ENCODE measurements at places on chromosomes 6 and 20.
A peak's percentile ranks its signal among the peaks of the same experiment; 100 is the strongest.

GRCh38 chr6:92341201-92341600 lies 1078.2 kb downstream of the EPHA7 start:
- DNase-seq: no peak

DNA sequence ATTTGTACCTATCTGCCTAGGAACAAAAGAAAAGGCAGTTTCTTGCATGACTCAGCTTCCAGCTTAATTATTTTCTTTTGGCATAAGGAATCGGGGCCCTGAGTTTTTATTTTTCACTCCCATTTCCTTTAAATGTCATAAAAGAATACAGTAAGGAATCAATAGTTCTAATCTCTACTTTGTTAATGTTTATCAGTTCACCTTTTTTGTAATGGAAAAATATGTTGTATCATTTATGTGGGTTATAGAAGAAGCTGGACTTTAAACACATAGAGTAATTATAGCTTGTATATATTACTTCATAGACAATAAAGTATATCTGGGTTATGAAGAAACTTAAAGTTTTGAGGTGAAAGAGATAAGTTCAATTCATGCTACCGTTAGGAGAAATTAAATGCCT lies 1214.8 kb upstream of the GJE1 start:
- DNase-seq: no peak

- no peak for DNase-seq
Observed at GRCh38 chr6:12958052-12958706, 241.6 kb downstream of the PHACTR1 start.

GRCh38 chr6:126367849-126368248 lies 27.9 kb downstream of the CENPW start:
- DNase-seq: no peak

- no peak for DNase-seq
Observed at GRCh38 chr6:10505529-10505928, 15.6 kb upstream of the GCNT2 start.

- no peak for DNase-seq
Observed at GRCh38 chr6:39411465-39411864, 89.0 kb upstream of the KCNK16 start.

DNA sequence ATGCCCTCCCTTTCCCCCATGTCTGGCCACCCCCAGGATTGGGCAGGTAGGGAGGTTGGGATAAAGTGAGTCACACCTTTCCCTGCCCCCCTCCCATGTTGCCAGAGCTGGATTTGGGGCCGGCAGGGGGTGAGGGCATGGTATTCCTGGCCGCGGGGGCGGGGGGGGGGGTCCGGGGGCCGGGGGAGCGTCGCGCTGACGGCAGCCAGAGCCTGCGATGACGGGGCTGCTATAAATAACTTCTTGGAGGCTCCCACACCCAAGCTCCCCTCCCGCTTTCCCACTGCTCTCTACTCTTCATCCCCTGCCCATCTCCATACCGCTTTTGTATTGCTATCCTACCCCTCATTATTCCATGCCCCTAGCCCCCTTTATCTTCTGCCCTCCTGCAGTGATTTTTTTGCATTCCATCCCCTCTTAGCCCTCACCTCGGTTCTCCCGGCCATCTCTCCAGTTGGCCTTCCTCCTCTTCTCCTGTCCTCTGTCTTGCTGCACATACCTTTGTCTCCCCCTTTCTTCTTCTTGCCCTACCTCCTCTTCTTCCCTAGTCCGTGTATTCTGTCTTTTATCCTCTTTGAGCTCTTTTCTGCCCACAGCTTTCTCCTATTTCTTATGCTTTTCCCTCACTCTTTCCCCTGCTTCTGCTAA lies 13.8 kb downstream of the SYNGAP1 start:
- no peak for DNase-seq

GRCh38 chr6:17638212-17638715 lies 38.2 kb downstream of the FAM8A1 start:
- DNase-seq: no peak

- DNase-seq: no peak
Observed at GRCh38 chr20:25032478-25033264, 25.3 kb downstream of the ACSS1 start.

- DNase-seq: no peak
Observed at GRCh38 chr6:94501516-94501915, 1075.8 kb upstream of the MANEA start.

GRCh38 chr20:35290186-35290886 lies 1.9 kb downstream of the FAM83C start:
- no peak for DNase-seq

DNA sequence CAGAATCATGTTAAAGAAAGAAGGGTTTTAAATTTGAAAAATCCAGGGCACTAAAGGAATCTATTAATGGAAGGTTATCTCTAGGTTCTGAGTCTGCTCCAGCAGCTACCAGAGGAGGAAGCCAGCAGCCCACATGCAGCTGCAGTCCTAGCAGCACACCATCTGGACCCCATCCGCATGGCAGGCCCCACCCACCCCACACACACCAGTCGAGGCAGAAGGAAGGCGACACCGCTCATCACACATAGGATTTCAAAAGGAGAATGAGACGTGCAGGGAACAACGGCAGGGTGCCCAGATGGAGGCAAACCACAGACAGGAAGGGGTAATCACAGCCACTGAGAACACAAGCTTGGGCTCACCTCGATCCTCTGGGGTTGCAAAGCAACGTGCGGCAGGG lies 78.9 kb downstream of the GINS1 start:
- no peak for DNase-seq

- DNase-seq: no peak
Observed at GRCh38 chr6:32825966-32826365, 9.2 kb upstream of the HLA-DOB start.

DNA sequence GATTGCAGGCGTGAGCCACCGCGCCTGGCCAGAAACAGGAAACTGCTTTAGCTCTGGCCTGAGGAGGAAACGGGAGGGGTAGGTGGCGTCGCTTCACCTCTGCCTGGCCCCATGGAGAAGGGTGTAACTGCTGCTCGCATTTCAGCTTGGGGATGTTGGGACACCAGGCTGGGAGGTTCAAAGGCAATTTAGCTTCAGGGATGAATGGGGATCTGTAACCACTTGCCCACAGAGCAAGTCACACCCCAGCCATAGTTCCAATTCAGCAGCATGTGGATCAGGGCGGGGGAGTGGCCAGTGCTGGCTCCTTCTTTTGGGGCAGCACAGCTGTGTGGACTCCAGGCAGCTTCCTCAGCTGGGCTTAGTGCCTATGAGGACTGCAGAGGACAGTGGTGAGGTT lies 34.8 kb upstream of the NUP153 start:
- DNase-seq: no peak

GRCh38 chr6:10537726-10538125 lies 16.6 kb downstream of the GCNT2 start:
- no peak for DNase-seq

DNA sequence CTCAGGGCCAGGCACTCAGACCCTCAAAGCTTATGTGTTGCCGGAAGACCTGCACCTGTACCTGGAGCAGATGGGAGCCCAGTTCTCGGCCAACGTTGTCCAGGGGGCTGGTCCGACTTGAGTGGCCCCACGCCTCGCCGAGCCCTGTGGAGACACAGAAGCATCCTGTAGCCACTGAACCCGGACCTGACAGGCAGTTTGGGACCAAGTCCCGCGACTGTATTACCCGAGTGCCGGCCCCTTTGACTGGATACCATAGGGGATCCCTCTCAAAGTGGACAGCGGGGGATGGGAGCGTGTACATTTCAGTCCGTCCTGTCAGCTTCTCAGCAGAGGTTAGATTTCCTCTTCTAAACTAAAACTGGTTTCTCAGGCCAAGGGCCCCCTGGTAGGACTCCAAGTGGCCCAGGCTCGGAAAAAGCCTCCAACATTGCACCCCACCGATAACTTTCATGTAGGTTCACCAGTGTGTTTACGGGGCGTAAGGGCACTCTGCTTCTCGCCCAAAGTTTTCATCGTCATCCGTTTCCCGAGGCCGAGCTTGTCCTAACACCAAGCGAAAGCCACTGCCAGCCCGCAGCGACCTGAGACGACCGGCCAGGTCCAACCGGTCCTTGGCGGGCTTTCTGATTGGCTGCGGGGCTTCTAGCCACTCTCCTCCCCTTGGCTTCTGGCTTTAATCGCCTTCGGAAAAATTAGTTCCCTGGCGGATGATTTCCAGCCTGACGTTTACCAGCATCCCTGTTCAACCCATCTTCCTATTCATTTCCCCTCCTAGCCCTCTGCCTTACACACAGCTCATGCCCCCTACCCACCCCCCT lies 10.8 kb downstream of the SIM1 start:
- DNase-seq: no peak

DNA sequence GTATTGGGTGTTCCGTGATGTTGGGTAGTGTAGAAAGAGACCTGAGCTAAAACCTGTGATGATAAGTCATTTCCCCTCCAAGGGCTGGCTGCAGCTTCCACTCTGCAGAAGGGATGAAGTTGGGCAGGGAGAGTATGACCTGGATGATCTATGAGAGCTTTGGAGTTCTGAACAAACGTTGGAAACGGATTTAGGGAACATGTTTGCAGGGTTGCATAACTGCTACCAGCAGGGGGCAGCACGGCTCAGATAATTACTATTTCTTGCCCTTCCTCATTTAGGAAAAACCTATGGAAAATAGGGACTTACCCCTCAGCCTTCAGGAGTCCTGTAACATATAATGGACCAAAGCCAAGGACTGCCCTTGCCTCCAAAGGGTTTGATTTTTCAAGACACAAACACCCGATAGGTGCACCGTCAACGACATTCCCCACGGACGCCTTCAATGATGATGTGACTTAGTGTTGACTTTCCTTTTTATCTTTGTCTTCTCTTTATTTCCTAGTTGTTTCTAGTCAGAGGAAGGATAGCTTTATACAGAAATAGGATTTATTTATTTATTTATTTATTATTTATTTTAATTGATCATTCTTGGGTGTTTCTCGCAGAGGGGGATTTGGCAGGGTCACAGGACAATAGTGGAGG lies 164.9 kb upstream of the SASH1 start:
- DNase-seq: peak; percentile 7

DNA sequence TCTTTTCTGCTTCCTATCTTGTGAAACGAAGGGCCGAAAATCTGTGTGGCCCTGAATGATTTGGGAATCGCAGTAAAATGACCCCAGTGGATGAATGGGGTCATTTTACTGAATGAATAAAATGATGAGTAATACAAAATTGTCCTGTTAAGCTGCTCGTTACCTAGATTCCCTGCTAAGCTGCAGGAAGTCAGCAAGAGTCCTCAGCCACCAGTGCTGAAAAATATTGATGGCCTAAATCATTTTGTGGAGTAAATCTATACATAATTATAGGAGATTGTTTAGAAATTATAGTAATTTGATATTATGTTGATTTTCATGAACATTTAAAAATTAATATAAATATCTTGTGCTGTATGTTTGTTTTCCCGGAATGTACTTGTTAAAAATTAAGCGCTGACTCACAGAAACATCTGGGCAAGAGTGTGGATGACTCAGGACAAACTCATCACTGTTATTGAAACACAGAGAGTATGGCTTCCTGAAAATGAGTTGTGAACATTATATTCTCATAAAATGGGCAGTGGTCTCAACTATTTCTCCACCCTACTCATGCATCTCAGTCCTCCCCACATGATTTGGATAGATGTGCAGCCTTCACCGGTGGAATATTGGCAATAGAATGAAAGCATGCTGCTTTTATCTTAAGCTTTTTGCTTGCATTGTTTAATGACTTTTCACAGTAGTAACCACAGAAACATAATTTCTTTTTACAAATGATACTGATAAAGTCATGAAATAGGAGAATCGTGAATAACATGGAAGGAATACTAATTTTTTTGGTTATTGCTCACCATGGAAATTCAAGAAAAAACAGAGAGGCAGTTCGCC lies 36.2 kb upstream of the RGS17 start:
- DNase-seq: no peak

GRCh38 chr6:44599672-44600071 lies 212.2 kb downstream of the CDC5L start:
- DNase-seq: no peak

DNA sequence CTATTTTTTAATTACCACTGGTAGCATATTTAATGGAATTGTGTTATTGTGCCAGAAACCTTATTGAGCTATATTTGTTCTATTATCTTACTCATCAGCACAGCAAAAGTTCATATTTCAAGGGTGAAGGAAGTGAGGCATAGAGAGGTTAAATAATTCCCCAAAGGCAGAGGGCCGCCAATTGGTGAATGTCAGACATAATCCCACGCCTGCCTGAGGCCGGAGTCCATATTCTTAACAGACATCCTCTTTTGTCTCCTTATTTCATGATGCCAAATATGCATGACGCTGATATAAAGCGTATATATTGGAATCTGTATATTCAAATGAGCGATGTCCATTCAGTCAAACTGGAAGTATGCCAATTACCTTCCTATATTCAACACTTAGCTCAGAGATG lies 505.0 kb upstream of the SLC35B3 start:
- DNase-seq: no peak

GRCh38 chr6:37122861-37123260 lies 47.1 kb upstream of the PIM1 start:
- no peak for DNase-seq

DNA sequence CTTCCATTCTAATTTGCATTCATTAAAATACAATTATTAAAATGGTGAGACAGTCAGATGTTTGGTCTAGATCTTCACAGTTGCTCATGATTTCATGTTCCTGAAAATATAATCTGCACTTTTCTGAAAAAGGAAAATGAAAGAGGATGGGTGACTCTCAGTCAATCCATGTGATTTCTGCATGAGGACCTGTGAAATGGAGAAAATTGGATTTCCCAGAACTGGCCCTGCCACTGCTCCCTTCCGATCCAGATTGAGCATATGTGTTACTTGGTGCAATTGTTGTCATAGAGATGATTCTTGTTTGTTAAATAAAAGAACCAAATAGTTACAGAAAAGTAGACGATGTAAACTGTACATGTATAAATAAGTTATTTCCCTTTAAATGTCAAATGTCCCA lies 37.4 kb downstream of the HAO1 start:
- no peak for DNase-seq

DNA sequence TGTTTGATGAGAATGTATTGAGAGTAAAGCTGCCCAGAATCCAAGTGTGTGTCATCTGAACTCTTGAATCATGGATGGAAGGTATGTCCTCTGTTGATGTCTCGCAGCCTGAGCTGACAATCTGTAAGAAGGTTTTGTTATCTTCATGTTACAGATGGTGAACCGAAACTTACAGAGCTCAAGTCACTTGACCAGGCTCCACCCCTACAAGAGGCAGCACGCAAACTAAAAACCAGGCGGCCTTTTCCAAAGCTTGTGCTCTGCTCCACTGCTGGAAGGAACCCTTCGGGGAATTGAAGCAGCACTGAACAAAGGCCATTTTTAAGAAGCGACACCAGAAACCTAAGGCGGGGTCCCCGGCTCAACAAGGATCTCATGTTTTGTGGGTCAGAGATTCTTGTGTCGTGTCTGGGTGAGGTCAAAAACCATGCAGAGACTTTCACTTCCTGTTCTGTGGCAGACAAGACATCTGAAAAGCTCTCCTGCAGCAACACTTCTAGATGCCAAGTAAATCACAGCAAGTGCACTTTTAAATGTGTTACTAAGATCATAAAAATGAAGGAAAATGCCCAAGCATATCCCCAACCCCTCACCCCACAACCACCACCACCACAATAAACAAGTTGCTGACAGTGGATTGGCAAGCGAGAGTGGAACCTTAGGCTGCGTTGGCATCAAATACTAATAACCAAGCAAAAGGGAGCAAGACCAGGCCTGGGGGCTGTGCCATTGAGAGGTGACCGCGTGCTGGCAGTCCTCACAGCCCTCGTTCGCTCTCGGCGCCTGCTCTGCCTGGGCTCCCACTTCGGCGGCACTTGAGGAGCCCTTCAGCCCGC lies 27.3 kb downstream of the NQO2 start:
- DNase-seq: peak; percentile 9

GRCh38 chr20:37072293-37073196 lies 23.3 kb downstream of the RBL1 start:
- no peak for DNase-seq
